Activated CD4-positive, alpha-beta T cell treated with anti-CD3 and anti-CD28 coated beads for 24 hours (primary cell): ENCODE measurements at places on chromosomes 2 and 18.

- no peak for DNase-seq
These were observed 15.1 kb downstream of the AAK1 start for GRCh38 chr2:69628325-69629021.

DNA sequence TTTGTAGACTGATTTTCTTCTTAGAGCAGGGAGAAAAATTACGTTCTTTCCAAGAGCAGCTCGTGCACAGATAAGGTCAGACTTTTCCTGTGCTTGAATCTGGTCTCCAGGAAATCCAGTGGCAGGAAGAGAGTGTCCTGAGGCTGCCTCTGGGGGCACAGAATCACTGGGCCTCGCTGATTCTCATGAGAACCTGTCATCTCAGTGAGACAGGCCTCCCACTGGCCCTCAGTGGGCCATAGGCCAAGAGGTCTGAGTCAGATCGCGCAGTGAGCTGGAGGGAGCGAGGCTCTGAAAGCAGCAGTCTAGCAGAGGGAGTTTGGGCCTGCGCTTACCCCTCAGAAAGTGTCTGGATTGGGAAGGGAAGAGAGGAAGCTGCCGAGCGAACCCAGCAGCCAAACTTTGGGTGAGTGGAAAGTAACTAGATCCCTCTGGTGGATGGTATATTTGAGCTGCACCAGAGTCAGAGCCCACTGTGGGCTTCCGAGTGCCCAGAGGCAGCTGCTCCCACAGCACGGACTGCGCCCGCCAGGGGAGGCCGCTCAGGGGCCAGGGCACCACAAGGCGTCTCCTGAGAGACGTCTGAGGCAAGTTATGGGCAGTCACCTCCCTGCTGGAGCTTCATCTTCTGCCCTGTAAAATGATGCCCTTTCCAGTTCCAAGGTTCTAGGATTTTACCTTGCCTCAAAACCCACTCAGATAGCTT lies 8.2 kb downstream of the GDF7 start:
- no peak for DNase-seq

DNA sequence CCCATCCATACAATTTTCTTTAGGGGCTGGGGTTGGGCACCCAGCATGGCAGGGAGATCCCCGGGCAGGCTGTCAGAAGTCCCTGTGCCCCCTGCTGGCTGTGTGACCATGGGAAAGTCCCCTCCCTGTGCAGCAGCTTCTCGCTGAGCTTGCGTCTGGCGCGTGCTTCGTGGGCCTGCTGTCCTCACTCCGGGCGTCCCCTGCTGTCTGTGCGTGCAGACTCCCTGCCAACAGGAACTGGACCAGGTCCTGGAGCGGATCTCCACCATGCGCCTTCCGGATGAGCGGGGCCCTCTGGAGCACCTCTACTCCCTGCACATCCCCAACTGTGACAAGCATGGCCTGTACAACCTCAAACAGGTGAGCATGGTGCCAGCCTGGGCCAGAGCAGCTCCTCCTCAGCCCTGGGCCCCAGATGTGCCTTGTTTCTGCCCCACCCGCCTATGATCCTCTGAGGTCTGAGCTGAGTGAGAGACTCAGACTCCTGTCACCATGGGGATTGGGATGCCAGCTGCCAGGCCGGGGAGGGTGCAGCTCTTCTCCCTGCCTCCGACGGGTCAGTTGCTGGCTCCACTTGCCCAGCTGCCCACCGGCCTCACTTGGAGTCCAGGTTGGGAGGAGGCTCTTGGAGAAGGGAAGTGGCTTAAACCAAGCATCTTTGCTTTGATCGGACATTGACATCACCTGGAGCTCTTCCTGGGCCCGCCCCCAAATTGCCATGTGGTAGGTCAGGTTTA lies 28.6 kb downstream of the IGFBP2 start:
- DNase-seq: no peak

DNA sequence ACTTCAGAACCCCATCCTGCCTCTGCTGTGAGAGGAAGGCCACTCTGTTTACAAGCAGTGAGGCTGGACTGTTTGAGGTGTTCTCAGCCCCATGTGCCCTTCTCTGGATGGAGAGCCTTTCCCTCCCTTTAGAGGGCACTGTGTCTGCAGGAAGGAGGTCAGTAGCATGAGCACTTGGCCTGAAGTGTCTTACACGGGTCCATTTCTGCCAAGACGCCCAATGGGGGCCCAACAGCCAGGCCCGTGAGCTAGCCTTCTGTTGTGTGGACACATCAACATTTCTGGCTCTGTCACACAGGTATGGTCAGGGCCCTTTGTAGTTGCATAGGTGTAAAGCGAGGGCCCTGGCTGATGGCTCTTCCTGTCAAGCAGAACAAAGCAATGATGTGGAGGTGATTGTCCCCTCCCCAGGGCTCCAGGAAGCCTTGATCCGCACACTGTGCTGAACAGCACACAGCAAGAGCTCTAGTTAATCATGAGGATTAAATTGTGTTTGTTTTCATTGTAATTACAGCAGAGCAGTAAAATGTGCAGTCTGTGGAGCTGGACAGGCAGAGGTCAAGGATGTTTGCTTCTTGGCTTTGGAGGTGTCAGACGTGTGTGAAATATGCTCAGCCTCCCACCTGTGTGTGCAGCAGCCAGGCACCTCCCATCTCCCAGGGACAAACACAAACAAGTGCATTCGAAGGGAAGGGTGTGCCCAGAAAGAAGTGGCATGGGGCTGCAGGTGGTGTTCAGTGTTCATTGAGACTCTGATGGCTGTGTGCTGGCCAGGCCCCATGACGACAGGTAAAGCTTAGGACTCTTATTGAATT lies 132.1 kb downstream of the SH3RF3 start:
- no peak for DNase-seq

DNA sequence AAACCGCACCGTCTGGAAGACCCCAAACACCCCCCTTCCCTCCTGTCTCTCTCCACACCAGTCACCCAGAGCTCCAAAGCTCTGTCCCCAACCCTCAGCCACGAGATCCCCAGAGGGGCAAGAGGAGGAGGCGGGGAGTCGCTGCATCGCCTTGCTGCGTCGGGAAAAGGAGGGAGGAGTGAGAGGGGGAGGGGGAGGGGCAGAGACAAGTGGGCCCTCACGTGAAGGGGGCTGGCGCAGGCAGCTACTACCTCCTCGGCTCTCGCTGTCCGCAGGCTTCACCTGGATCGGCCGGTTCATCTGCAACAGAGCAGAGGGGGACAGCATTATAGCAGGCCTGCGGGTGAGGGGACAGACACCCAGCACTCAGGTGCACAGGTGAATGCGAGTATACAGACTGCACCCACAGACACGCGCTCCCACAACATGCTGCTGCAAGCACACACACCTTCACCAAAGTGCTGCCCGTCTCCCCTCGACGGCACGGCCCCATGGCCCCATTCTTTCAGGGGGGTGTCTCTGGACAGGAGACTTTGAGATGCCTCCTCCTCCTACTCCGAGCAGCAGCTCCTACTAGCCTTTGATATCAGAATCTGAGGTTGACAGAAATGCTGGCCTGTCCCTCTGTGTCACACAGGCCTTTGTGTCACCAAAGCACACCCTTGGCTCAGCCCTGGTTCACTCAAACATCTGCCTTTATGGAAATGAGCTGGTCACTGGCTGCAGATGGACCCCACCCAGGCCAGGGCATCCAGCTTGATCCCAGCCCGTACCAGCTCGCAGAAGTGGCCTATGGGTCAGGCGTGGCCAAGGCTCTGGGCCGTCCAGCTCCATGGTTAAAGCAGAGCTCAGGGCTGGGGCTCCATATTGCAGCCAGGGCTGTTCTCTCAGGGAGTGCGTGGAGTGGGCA lies 243.8 kb downstream of the CELF4 start:
- no peak for DNase-seq

GRCh38 chr18:56235071-56235470 lies 403.3 kb downstream of the TXNL1 start:
- no peak for DNase-seq

- no peak for DNase-seq
These were observed 64.3 kb downstream of the HNMT start for GRCh38 chr2:138028538-138028937.

DNA sequence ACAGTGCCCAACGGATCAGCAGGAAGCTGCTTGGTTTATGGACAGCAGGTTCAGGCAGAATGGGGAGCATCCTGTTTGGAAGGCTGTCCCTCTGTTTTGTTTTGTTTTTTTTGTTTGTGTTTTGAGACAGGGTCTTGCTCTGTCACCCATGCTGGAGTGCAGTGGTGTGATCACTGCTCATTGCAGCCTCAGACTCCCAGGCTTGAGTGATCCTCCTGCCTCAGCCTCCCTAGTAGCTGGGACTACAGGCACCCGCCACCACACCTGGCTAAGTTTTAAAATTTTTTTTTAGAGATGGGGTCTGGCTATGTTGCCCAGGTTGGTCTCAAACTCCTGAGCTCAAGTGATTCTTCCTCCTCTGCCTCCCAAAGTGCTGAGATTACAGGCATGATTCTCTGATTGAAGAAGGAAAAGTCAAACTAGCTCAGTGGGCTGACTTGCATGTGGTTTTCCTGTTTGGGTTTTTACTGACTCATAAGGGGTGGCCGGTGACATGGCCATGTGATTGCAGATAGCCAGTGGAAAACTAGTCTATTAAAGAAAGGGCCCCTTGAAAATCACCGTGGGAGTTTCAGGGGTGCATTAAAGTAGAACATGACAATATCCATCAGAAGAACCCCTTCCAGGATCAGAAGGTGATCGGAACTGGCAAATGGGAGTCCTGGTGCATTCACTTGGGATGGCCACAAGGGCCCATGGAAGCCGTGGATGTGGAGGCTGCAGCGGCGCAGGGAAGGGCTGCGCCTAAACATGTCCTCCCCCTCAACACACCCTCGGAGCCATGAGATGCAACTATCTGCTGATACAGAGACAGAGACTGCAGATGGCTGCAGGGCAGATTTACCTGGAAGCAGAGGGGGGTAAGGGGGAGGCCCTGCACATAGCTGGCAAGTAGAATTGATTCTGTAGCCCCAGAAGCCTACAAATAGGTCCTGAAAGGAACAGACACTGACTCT lies 26.5 kb downstream of the AQP12B start:
- no peak for DNase-seq

DNA sequence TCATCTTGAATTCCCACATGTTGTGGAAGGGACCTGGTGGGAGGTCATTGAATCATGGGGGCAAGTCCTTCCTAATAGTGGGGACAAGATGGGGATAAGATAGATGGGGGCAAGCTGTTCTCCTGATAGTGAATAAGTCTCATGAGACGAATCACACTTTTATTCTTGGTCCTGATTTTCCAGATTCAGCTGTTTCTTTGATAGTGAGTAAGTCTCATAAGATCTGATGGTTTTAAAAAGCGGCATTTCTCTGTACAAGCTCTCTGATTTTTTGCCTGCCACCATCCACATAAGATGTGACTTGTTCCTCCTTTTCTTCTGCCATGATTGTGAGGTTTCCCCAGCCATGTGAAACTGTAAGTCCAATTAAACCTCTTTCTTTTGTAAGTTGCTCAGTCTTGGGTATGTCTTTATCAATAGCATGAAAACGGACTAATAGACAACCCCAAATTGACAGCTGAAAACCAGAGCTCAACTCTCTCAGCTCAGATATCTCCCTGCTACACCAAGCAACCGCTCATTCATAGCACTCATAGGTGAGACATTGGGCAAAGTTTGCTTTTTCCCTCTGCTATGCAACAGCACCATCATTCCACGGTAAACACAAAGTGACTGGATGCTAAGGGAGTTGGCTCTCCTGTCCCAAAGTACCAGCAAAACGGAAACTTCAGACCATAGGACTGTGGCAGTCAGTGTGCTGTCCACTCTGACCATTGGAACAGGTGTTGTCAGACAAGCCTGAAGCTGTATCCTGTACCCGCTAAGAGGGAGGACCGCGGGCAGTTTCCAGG lies 44.9 kb upstream of the TBC1D8 start:
- no peak for DNase-seq

DNA sequence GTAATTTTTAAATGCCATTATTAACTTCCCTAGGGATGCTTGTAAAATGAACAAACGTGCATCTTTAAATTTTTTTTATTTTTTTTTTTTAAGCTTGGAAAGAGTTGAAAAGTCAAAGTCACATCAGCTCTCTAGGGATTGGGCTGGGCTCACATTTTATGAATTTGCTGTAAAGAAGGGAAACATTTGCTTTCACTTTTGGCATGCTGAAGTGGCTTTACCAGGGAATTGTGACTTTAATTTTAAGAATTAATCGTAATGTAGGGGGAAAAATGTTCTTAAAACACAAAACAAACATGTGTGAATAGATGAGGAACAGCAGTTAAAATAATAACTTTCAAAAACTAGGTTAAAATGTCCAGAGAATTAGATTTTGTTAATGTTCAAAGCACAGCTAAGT lies 123.0 kb downstream of the AGAP1 start:
- DNase-seq: no peak

DNA sequence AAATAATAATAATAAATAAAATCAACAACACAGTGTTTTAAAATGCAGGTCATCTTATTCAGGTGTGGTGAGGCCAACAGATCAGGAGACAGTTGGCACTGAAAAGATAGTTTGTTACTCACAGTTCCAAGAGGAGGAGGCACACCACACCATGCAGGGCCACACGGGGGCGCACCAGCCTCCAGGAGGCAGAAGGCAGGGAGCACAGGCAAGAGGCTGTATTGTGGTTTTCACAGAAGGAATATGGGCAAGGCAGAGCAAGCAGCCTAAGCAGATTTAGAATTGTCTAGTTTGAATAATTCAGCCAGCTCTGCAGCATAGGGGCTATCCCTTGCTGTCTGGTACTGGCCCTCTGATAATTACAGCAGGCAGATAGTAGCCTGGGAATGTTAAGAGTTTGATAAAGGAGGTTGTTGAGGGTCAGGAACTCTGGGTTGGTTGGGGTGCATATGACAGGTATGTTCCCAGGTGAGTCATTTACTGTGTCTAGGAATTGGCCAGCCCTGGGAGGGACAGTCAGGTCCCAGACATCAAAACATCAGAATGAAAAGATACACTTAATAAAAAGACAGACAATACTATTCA lies 31.3 kb downstream of the KIAA2012 start:
- DNase-seq: peak; percentile 29

DNA sequence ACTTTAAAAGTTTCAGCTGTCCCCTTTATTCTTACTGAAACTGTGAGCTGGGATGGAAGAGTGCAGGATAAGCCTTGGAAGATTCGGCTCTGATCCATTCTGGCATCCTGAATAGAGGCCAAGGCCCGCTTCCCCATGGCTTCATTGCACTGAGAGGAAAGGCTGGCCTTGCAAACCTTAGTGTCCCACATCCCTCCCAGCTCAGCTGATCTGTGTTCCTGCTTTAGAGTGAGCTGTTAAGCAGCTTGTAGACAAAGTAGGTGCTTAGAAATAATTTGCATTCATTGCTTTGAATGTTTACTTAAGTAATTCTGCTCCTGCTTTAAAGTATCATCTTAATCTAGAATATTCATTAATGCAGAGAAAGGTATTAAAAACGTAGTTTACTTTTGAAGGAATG lies 169.6 kb upstream of the BOD1L2 start:
- DNase-seq: no peak
